ENCODE measurements at places on chromosomes 4 and X. TPM values are rescaled to one million over a fixed set of nuclear protein-coding genes. Genes with fewer than 3 reads are reported as not detected.

The STAP1 gene
- total RNA-seq, result not detected

The TBC1D14 gene
- total RNA-seq, result 36.3 TPM

The CDKL2 gene
- 5.7 TPM for total RNA-seq

The DTHD1 gene
- not detected for total RNA-seq

The USP17L29 gene
- total RNA-seq, result not detected

The SOWAHB gene
- 4.0 TPM for total RNA-seq

GRCh38 chrX:153878345-153878744 is 7.6 kb downstream of the L1CAM start:
- DNase-seq, result no peak

- DNase-seq, result no peak
These were observed 2.2 kb downstream of the MAMLD1 start for GRCh38 chrX:150365051-150365989.

DNA sequence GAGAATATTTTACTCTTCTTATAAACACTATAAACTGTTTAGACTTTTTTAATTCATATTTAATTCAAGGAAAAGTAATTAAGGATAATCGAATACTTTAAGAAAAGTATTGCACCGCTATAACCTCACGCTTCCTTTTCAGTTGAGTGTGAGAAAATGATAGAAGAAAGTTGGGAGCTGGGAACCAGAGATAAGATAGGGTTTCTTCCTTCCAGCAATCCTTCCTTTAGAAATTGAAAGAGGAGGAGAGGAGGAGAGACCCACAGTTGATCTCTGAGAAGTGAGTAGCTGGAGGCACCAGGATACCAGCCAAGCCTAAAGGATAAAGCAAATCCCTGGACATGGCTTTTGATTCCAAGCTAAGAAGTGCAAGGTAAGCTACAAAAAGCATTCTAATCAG is 242.3 kb upstream of the NOCT start:
- no peak for DNase-seq

DNA sequence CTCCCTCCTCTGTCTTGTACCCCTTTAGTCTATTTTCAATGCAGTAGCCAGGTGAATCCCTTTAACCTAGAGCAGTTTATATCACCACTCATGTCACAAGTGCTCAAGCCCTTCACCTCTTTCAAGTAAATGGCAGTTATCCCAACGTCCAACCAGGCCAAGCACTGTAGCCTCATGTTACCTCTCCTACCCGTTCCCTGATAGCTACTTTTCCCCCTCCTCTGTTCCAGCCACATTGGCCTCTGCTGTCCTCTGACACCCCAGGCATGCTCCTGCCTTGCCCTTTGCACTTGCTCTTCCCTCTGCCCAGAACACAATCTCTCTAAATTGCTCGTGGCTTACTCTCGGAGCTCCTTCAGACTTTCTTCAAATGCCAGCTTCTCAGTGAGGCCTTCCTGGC is 15.2 kb downstream of the GUCY1B1 start:
- DNase-seq, result no peak

DNA sequence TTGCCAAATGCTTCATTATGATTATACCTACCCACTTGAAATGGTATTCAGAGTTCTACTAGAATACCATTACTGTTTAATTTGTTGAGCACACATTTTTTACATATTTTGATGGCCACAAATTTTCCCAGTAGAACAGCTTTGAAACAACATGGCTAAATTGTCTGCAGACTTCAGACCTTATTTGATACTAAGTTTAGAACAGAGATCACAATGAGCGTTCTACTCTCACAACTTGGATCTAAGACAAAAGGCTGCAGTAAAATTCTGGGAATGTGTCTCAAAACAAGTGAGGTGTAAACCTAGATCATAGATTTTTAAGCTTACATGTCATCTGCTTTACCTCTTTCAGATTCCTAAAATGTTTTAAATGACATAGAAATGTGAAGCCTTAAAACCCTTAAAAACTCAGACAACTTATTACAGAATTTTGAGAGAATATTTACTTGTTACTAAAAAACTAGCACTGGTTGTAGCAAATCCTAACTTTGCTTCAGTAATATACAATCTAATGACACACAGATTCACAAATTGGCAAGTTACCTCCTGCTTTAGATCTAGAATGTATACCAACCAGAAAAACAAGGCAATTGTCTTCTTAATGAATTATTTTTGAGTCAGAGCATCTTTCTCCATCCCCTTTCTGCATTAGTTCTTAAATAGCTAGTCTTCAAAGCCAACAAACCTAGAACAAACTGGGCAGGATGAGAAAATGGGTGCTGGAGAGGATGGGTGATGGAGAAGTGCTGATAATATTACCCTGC is 243.3 kb downstream of the SLC7A11 start:
- no peak for DNase-seq

DNA sequence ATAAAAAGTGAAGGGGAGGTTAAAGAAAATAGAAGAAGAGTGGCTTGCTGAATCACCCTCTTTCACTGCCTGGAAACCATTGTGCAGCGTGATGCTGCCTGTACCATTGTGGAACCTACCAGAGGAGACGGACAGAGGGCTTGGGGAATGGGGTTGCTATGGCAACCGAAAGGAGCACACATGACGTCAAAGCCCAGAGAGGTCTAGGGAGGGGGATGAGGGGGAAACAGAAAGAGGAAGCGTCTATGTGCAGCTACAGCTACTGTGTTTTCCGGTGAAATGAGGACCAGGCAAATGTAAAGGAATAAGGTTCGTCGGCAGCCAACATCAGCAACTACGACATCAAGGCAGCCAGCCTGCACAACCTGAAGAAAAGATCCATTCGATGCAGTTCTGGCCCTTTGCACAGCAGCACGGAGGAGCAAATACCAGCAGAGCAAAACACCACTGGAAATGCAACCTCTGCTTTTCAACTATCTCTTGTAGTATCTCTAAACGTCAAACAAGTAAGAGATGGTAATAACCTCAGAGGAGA is at the start of gene MAPK10:
MAPK10 (minus strand) TSS at position 110 of the 535 bp plus-strand sequence.
- DNase-seq, result no peak

DNA sequence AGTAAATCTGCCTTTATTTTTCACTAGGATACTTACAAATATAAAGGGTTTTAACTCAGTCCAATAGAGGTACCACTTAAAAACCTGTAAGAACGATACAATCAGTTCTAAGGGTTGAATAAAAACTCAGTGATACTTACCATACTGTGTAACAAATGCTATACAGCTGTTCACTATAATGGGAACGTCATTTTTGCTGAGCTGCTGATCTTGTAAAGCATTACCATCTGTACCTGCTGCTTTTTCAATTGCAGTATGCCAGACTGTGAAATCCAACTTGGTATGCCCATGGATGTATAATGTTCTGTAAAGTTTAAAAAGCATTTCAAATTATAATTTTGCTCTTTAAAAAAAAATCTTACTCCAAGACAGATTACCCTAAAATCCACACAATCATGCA is 111.2 kb downstream of the ARAP2 start:
- DNase-seq, result no peak

DNA sequence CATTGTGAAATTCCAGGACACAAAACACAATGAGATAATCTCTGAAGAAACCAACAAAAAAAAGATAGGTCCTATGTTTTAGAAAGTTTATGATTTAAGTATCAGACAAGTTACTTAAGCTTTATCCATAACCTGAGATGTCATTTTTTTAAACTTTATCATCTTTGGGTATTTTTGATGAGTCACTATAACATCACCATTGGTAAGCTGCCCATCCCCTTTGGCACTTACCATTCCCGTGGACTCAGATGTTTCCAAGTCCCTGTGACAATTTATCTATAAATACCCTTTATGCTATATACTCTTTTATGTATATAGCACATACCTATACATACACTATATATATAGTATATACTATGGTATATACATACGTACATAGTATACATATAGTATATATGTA is 198.9 kb upstream of the GEMIN8 start:
- no peak for DNase-seq

- no peak for DNase-seq
These were observed 71.6 kb upstream of the C4orf54 start for GRCh38 chr4:99729186-99729585.

DNA sequence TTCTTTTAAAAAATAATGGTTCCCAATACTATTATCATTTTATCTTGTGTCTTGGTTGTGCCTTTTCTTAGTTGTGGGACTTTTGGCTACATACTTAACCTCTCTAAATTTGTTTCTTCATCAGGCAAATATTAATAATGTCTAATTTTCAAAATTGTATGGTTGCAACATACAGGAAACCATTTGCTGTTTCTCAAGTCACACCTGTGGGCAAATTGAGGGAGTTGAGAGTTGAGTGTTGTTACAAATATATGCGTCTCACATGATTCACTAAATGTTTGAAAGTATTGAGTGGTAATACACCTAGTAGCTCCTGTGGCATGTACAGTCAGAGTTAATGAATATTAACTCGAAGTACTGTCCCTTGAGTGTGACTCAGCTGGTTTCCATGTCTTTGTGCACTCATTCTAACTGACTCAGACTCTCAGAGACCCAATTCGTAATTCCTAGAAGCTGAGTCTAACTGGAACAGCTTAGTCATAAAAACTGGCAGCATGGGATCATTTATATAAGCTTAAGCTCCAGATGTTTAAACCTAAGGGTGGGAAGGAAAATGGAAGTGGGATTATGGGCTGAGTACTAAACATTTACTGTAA is 802.4 kb downstream of the TRIML1 start:
- peak; percentile 74 for DNase-seq
